ENCODE measurements at places on chromosomes 16 and 17. TPM values are rescaled to one million over a fixed set of nuclear protein-coding genes. Genes with fewer than 3 reads are reported as not detected.

GPR179 gene
- polyA plus RNA-seq = 0.28 TPM

ABCC11 gene
- polyA plus RNA-seq = 0.22 TPM

DNA sequence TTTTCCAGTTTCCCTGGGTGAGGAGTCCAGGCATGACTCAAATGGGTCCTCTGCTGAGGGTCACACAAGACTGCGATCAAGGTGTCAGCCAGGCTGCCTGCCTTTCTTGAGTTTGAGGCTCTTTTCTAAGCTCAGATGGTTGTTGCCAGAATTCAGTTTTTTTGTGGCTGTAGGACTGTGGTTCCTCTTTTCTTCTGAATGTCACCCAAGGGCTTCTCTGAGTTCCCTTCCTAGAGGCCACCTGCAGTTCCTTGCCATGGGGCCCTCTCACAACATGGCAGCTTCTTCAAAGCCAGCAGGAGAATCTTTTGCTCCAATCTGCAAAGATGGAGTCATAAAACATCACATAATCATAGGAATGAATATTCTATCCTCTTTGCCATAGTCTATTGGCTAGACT is 17.5 kb downstream of the LIMD2 start:
- H3K4me1 ChIP-seq = no peaks in the 10 kb centered on the region
- no peak for DNase-seq
- H3K36me3 ChIP-seq = peaks cover 9% of the 10 kb centered on the region

- DNase-seq = no peak
- H3K27ac ChIP-seq = no peak overlapping the region
Measured at GRCh38 chr16:27480761-27481160, 69.0 kb downstream of the GTF3C1 start.

DNA sequence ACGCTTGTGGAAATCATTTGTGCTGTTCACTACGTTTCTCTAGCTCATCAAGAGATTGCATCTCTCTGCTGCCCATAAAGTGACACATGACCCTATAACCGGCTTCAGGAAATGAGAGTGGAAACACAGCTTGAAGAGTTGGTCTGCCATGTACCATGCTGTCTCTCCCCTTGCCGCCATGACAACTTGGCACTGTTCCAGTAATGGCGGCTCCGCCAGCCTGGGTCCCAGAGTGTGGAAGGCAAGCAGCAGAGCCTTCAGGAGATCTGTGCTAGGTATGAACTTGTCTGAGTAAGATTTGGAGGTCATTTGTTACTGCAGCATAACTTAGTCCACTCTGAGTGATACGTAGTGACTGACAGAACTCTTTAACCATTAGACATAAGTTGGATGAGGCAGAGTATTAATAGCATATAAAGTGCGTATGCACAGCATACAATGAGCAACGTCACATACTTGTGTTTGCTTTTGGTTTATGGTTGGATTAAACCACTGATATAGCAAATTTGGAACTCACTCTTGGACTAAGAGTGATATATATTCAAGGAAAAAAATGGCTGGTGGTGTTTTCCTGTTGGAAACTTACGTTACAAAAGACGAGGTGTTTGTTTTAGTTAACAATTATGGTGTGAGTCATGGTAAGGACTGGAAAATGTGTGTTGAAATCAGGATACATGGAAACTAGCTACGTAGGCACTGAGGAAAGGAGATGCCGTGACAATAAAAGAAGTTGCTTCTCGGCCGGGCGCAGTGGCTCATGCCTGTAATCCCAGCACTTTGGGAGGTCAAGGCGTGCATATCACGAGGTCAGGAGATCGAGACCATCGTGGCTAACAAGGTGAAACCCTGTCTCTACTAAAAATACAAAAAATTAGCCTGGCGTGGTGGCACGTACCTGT is 24.4 kb upstream of the PMP22 start:
- DNase-seq = no peak
- H3K27me3 ChIP-seq = no peaks in the 10 kb centered on the region
- H3K36me3 ChIP-seq = no peaks in the 10 kb centered on the region
- no peak overlapping the region for H3K4me3 ChIP-seq
- H3K4me1 ChIP-seq = no peaks in the 10 kb centered on the region

Measured in small intestine (tissue), 16 donors.